ENCODE measurements at places on chromosomes 3 and 15.

DNA sequence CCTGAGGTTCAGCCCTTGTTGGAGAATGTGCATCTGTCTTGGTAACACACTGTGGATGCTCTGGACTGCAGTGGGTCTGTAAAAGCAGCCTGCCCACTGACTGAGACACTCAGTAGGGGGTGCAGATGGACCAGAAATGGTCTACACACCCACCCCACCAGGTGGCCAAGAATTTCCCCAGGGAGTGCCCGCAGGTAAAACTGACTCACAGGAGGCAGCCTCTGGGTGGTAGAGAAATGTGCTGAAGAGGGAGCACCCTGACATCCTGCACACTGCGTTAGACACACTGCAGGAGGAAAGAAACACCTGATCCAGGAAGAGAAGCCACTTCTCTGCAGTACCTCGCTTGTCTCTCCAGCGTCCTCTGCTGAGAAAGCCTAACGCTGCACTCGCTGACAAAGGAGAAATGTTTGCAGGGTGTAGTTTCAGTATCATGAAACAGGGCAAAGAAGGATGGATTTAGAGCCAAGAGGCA lies 109.5 kb upstream of the ABHD17C start:
- peaks cover 6% of the 10 kb centered on the region for H3K4me1 ChIP-seq
- no peak overlapping the region for H3K4me3 ChIP-seq
- no peaks in the 10 kb centered on the region for H3K27me3 ChIP-seq
- no peaks in the 10 kb centered on the region for H3K36me3 ChIP-seq

- no peaks in the 10 kb centered on the region for H3K36me3 ChIP-seq
- H3K4me3 ChIP-seq, result no peak overlapping the region
- no peak overlapping the region for H3K27ac ChIP-seq
- no peaks in the 10 kb centered on the region for H3K4me1 ChIP-seq
- no peaks in the 10 kb centered on the region for H3K27me3 ChIP-seq
- DNase-seq, result peak; percentile 36
These were observed 59.7 kb upstream of the LRRN1 start for GRCh38 chr3:3739330-3740060.

GRCh38 chr3:124351430-124352148 lies 359.7 kb upstream of the ROPN1 start:
- no peaks in the 10 kb centered on the region for H3K36me3 ChIP-seq
- peaks cover 18% of the 10 kb centered on the region for H3K4me1 ChIP-seq
- H3K4me3 ChIP-seq, result no peak overlapping the region
- H3K27me3 ChIP-seq, result no peaks in the 10 kb centered on the region

DNA sequence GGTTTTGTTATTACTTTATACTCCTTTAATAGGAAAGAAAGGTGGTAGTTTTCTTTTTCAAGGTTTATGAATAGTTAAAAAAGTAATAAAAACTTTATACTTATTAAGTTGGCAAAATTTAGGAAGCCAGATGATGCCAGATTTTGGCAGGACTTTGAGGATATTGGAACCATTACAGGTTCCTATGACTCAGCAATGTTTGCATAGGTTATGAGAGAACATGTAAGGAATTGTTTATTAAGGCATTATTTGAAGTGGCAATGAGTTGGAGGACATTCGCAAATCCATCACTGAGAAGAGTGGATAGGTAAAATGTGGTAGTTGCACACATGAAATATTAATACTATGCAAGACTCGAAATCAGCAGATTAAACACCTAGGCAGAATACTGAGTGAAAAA lies 29.9 kb downstream of the CDAN1 start:
- no peak overlapping the region for H3K27ac ChIP-seq
- H3K4me1 ChIP-seq, result no peaks in the 10 kb centered on the region
- no peaks in the 10 kb centered on the region for H3K27me3 ChIP-seq
- H3K4me3 ChIP-seq, result no peak overlapping the region

- H3K27ac ChIP-seq, result no peak overlapping the region
- no peaks in the 10 kb centered on the region for H3K4me1 ChIP-seq
- H3K27me3 ChIP-seq, result no peaks in the 10 kb centered on the region
- H3K4me3 ChIP-seq, result no peak overlapping the region
These were observed 424.6 kb upstream of the GBE1 start for GRCh38 chr3:82186017-82186416.

GRCh38 chr3:95905182-95905581 lies 909.2 kb upstream of the EPHA6 start:
- H3K27ac ChIP-seq, result no peak overlapping the region
- H3K27me3 ChIP-seq, result no peaks in the 10 kb centered on the region
- no peak overlapping the region for H3K4me3 ChIP-seq
- H3K36me3 ChIP-seq, result no peaks in the 10 kb centered on the region
- H3K4me1 ChIP-seq, result no peaks in the 10 kb centered on the region
- no peak for DNase-seq

- peaks cover 6% of the 10 kb centered on the region for H3K36me3 ChIP-seq
- no peak overlapping the region for H3K4me3 ChIP-seq
- no peaks in the 10 kb centered on the region for H3K27me3 ChIP-seq
- H3K4me1 ChIP-seq, result peaks cover 3% of the 10 kb centered on the region
- no peak for DNase-seq
- H3K27ac ChIP-seq, result no peak overlapping the region
These were observed 39.2 kb downstream of the RFT1 start for GRCh38 chr3:53091011-53091410.

- no peaks in the 10 kb centered on the region for H3K4me1 ChIP-seq
- H3K27me3 ChIP-seq, result no peaks in the 10 kb centered on the region
- H3K36me3 ChIP-seq, result no peaks in the 10 kb centered on the region
These were observed 307.9 kb upstream of the CBLB start for GRCh38 chr3:106176734-106177133.

GRCh38 chr3:50480471-50480870 lies 23.0 kb downstream of the CACNA2D2 start:
- no peaks in the 10 kb centered on the region for H3K27me3 ChIP-seq
- H3K27ac ChIP-seq, result no peak overlapping the region
- no peak overlapping the region for H3K4me3 ChIP-seq
- no peak for DNase-seq
- no peaks in the 10 kb centered on the region for H3K36me3 ChIP-seq

DNA sequence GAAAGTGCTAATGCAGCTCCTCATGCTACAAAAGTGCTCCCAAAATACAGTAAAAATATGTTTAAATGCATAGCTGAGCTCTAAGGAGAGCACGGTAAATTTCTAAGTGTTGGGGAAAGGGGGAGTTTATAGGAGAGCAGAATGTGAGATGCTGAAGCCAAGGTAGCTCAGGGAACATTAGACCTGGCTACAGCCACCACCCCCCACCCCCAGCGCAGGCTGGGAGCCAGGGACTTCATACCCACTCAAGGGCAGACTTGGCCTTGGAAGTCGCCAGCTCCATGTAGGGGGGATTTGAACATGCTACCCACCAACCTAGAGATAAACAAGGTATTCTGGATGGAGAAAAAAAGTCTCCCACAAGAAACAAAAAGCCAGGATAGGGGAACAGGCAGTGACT lies 142.2 kb downstream of the MEGF11 start:
- no peak for DNase-seq
- H3K4me3 ChIP-seq, result no peak overlapping the region
- H3K27ac ChIP-seq, result no peak overlapping the region
- H3K27me3 ChIP-seq, result no peaks in the 10 kb centered on the region

DNA sequence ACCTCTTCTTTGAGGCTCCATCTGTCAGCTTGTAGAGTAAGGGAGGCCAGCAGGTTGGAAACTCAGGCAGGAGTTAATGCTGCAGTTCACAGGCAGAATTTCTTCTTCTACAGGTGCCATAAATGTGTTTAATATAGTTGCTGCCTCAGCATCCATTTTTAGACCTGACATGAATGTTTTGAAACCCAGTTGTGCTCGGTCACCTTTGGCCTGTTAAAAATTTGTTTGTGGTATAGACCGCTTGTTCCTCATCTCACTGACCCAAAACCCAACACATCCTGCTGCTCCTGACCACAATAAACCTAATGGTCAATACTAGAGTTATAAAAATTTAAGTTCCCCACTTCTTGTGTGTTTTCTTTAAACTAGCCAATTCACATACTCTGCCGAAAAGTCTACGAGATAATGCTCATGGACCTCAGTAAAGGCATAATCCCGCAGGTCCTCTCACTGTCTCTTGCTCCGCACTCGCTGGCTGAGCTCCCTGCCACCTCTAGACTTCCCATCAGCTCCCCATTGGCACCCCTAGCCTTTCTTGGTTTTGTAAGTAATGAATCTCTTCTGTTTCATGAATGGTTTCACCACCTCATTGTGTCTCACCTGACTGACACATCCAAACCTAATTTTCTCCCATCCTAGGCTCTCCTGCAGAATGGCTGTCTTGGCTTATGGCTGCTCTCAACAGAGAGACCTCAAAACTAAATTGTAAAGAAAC lies 138.5 kb upstream of the STRIT1 start:
- no peaks in the 10 kb centered on the region for H3K4me1 ChIP-seq

GRCh38 chr3:24264748-24265158 lies 229.9 kb downstream of the THRB start:
- H3K27me3 ChIP-seq, result no peaks in the 10 kb centered on the region
- no peaks in the 10 kb centered on the region for H3K4me1 ChIP-seq
- no peak overlapping the region for H3K4me3 ChIP-seq
- H3K27ac ChIP-seq, result no peak overlapping the region
- peak; percentile 53 for DNase-seq

- H3K36me3 ChIP-seq, result no peaks in the 10 kb centered on the region
- no peak for DNase-seq
- H3K27ac ChIP-seq, result no peak overlapping the region
These were observed 2.7 kb downstream of the INSYN1 start for GRCh38 chr15:73750438-73750837.

DNA sequence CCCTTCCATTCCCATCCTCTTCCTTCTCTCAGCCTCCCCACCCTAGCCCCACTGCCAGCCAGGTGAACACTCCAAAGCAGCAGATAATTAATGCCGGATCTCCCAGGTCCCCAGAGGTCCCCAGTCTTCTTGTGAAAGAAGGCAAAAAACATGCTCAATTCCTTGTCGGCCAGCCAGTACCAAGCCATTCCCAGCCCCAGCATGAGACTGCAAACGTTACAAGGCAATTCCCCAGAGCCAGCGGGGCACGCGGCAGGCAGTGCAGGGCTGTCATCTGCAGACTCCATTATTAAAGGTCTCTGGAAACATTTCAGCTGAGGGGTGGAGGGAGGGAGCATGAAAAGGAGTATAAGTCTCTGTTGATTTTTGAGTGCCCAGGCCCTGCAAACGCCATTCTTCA lies 117.8 kb downstream of the XXYLT1 start:
- no peaks in the 10 kb centered on the region for H3K27me3 ChIP-seq
- no peak overlapping the region for H3K27ac ChIP-seq
- DNase-seq, result no peak
- no peaks in the 10 kb centered on the region for H3K36me3 ChIP-seq
- peaks cover 20% of the 10 kb centered on the region for H3K4me1 ChIP-seq
- H3K4me3 ChIP-seq, result no peak overlapping the region

DNA sequence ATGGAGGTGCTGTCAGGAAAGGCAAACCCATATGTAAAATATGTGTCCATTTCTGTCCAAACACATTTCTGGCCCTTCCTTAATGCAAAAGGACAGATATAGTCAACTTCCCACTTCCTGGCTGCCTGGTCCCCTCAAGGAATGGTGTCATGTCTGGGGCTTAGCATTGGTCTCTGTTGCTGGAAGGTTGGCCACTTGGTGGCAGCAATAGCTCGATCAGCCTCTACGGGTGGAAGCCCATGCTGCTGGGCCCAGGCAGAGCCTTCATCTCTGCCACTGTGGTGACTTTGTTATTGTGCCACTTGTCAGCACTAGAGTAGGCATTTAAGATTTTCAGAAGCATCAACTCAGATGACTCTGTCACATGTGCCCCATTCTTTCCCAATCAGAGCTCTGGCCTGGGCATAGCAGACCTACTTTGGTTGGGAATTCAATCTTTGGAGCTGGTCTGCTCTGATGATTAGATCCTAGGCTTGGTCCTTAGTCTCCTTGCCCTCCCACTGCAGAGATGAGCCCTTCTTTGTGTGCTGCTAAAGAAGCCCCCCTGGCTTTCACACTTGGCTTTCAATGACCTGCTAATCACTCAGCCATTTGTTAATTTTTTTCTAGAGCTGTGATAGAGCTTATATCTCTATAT lies 51.0 kb upstream of the SPSB4 start:
- no peak overlapping the region for H3K4me3 ChIP-seq
- peak; percentile 72 for DNase-seq
- peaks cover 10% of the 10 kb centered on the region for H3K4me1 ChIP-seq

- no peaks in the 10 kb centered on the region for H3K36me3 ChIP-seq
- no peak for DNase-seq
- H3K27ac ChIP-seq, result peak overlapping the region; percentile 89
These were observed 857 bp downstream of the AEN start for GRCh38 chr15:88621789-88622604.

Data from Caco-2 (cell line).